ENCODE measurements at places on chromosomes 2 and 18.

GRCh38 chr2:72116081-72116533 lies 31.6 kb downstream of the CYP26B1 start:
- no peak for DNase-seq

- no peak for DNase-seq
Observed at GRCh38 chr18:62829936-62830335, 114.6 kb downstream of the PHLPP1 start.

GRCh38 chr2:11676640-11677039 lies 6.6 kb upstream of the NTSR2 start:
- no peak for DNase-seq

GRCh38 chr2:182890305-182890704 lies 23.9 kb upstream of the FRZB start:
- no peak for DNase-seq

DNA sequence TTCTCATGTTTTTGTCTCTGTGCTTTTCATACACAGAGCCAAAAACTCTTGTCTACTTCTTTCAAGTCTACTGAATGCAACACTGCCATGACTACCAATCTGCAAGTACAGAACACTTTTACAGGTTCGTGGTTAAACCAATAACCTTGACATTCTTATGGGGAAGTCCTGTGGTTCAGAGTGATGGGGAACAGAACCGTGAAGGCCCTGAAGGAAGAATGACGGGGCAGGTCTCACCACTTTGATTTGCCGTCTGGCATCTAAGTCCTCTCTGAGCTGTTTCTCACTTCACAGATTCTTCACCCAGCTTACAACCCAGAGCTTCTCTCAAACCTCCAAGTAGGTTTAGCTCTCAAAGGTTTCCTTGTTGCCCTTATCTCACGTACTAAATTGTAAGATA lies 117.5 kb upstream of the SNTG2 start:
- no peak for DNase-seq

DNA sequence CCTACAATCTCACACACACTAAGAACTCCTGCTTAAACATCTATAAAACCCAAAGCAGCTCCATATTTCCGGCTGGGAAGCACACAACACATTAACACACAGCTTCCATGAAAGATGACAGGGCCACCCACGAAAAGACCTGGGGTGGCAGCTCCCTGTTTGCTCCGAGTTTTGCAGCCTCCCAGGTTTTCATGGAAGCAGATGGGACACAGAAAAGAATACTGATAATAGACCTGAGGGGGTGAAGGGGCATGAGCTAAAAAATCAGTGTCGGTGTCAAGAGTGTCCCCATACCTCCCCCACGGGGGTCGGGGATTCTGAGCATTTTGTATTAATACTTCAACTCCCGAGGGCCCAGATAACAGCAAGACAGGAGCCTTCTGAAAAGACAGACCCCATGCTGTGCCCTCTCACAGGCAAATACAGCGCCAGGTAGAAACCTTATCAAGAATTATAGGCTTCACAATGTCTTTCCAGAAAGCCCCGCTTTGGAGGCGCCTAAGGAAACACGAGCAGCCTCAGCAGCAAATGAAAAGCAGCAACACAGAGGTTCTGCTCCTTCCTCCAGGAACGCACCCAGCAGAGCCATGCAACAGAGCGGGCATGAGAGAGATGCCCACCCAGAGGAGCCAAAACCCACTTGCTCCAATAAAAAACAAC lies 50.5 kb downstream of the ZNF516 start:
- DNase-seq = no peak

DNA sequence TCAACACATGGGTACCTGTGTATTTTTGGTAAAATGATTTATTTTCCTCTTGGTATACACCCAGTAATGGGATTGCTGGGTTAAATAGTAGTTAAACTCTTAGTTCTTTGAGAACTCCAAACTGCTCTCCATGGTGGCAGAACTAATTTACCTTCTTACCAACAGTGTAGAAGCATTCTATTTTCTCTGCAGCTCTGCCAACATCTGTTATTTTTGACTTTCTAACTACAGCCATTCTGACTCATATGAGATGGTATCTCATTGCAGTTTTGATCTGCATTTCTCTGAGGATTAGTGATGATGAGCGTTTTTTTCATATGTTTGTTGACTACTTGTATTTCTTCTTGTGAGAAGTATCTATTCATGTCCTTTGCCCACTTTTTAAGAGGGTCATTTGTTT lies 180.6 kb downstream of the FSIP2 start:
- no peak for DNase-seq

DNA sequence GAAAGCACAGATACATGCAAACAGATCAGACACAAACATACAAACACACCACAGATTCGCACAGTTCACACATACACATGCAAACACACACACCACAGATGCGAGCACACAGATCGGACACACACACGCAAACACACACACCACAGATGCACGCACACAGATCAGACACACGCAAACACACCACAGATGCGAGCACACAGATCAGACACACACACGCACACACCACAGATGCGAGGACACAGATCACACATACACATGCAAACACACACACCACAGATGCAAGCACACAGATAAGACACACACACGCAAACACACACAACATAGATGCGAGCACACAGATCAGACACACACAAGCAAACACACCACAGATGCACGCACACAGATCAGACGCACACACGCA lies 149.0 kb downstream of the PXDN start:
- DNase-seq = no peak

GRCh38 chr18:3401669-3402620 lies 48.0 kb upstream of the TGIF1 start:
- DNase-seq = no peak

DNA sequence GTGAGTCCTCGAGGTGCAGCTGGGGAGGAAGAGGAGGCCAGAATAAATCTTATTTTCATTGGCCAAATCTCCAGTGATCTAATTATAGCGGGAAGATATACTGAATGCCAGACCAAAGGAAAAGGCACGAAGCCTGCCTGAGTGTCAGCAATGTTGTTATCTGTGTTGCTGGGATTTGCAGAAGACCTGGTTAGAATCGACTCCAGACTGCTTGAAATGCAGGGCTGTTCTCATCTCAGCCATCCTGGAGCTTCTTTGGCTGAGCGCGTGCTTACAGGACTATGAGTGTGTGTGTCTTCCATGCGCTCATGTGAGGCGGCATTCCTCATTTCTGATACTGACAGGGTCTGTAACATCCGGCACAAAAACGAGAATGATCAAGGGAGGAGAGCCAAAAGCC lies 81.2 kb downstream of the TSN start:
- no peak for DNase-seq

GRCh38 chr2:169822785-169823392 lies 1.8 kb downstream of the METTL5 start:
- no peak for DNase-seq

DNA sequence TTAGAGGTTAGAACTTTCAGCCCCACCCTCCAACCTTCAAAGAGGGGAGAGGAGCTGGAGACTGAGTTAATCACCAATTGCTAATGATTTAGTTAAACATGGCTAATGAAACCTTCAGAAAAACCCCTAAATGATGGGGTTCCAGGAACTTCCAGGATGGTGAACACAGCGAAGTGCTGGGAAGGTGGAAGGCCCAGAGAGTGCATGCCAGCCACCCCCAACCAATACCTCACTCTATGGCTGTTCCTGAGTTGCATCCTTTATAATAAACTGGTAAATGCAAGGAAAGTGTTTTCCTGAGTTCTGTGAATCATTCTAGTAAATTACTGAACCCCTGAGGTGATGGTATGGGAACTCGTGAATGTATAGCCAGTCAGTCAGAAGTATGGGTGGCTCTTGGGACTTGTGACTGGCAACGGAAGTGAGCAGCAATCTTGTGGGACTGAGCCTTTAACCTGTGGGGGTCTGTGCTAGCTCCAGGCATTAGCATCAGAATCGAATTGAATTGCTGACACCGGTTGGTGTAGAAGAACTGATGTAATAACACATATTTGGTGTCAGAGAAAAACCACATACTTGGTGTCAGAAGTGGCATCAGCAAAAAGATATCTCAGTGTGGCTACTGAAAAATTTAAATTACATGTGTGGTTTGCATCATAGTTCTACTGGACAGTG lies 37.4 kb downstream of the NPHP1 start:
- no peak for DNase-seq

DNA sequence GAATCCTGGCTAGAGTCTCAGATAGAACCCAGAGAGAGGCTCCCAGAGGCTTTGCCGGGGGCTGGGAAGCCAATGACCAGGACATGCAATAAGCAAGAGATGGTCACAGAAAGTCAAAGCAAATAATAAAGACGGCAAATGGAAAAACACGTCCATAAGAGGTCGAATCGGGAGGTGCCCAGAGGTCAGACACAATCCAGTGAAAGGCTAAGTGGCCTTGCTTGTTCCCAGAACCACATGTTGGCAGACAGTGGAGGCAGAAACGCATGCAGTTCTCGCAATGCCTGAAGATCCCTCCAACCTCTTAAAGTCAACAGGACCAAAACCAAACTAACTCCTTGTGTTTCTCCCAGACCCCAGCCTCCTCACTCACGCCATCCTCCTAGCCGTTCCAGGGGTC lies 3.0 kb downstream of the CYB5A start:
- no peak for DNase-seq

DNA sequence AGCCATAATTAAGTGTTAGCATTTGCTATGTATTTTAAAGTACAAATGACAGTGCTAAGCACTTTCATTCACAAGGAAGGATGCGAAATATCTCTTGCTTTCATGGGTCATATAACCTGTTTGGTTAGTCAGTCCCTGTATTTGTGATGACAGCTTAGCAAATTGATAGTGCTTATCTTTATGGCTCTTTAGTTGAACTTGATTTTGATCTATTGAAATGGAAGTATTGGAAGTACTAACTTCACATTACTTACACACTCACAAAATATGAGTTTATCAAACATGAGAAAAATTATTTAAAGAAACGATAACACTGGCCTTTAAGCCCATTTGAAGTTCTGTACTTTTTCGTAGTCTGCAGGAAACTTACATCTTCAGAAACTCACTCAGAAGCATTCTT lies 97.4 kb upstream of the NEUROD1 start:
- no peak for DNase-seq

GRCh38 chr2:170180031-170180566 lies 2.2 kb downstream of the MYO3B start:
- no peak for DNase-seq

- no peak for DNase-seq
Observed at GRCh38 chr2:11097038-11097720, 58.1 kb upstream of the SLC66A3 start.

Measured in CD4-positive, alpha-beta T cell treated with Interleukin-17A for 4 hours (primary cell).